EL (cell line): ENCODE measurements at places on chromosomes 1 and 21.

DNA sequence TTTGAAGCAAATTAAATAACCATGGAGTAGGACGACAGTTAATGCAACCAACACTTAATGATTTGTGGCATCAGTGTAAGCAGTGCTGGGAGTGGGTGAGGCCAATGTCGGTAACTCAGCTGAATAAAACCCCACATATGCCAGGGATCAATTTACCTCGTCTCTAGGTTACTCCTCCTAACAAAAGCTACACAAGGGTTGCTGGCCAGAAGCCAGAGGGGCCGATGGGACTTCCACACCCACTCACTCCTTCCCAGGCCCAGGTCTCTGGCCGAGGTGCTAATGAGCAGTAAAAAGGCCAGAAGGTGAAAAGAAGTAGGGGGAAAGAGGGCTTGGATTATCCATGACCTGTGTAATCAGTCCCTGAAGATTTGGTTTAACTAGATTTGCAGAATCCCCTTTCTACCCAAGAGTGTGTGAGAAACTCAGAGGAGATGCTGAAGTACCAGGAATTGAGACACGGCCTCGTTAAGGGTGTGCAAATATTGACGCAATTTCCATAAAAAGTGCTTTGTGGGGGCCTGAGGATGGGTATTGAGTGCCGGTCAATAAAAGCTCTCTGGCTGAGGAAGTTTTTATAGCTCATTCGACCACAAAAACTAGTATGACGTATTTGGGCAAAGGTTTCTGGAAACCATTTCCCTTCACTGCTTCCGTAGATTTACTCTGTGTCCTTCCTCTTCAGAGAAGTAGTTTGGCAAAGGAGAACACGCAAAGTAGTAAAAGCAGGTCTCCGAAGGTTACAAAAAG lies 145.5 kb downstream of the TBX15 start:
- DNase-seq: no peak

DNA sequence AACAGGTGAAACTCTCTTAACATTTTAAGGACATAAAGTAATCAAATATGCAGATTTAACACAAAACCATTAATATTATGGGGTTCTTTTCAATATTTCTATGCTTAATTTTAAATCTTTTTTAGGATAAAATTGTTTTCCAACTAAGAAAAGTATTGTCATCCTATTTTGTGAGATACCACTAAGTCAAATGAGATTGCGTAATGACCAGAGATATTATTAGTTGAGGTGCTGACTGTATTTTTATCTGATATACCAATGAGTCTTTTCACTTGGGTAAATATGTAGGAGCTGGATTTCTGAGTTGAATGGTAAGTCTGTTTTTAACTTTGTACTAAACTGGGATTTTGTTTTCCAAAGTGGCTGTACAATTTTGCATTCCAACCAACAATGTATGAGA lies 25.4 kb downstream of the LEPR start:
- DNase-seq: no peak

DNA sequence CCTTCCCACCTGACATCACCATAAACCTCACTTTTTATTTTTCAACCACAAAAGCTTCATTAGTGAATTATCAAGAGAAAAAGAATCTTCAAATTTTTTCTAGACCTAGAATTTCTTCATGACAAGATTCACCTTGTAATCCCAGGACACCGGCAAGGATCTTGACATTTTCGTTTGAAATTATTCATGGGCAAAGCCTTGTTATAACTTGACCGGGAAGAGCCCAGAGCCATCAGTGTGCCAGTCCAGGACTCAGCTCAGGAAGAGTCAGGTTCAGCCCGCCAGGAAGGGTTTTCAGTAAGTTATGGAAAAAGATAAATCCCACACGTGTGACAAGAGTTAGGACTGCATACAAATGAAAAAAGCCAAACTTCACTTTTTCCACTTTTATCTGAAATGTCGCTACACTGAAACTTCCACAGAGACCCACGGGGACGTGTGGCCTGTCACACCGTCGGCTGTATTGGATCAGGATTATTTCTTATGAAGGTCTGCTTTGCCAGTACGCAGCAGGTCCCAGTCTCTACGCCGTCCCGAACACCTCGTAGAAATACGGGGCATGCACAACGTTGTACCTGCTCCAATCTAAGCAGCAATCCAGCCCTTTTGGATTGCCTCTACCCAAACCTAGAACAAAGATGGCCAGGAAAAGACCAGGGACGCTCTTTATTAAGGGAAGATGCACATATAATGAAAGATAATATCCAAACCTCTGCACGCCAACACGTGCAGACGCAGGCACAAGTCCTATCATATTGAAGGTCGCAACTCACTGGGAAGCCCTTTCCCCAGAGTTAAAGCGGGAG lies 916 bp downstream of the F3 start:
- no peak for DNase-seq

DNA sequence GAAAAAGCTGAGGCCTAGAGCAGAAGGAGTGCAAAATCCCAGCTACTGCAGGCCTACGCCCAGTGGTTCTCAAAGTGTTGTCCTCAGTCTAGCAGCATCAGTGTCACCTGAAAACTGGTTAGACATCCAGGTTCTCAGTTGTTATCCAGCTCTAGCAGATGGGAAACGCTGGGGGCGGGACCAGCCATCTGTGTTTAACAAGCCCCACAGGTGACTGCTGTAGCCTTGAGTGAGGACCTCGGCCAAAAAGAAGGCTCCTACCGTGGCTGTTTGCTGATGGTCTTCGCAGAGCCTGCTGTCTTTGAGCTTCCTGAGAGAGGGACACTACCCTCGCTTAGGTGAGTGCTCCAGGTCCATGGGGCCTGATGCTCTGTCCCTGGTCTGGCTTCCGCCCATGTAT lies 69.7 kb downstream of the LRRN2 start:
- DNase-seq: no peak
